ENCODE measurements at places on chromosomes 3 and 15.

- DNase-seq: no peak
Measured at GRCh38 chr15:80816049-80816653, 37.0 kb downstream of the CEMIP start.

GRCh38 chr15:52796753-52797520 is 6.8 kb upstream of the ONECUT1 start:
- no peak for DNase-seq

DNA sequence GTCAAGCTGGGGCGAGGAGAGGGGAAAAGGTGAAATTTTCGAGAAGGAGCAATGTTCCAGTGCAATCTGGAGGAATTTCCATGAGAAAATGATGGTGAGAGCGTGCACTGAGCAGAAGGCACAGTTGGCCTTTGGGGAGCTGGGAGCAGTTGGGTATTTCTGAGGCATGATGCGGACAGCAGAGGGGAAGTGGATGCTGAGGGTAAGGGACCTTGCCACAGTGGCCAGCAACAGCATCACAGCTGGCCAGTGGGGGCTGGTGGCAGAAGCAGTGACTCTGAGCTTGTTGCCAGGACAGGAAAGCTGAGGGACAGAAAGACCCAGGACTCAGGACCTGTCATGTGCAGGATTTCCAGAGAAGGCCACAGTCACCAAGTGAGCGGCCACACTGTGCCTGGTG is 98.9 kb downstream of the LSM3 start:
- no peak for DNase-seq

DNA sequence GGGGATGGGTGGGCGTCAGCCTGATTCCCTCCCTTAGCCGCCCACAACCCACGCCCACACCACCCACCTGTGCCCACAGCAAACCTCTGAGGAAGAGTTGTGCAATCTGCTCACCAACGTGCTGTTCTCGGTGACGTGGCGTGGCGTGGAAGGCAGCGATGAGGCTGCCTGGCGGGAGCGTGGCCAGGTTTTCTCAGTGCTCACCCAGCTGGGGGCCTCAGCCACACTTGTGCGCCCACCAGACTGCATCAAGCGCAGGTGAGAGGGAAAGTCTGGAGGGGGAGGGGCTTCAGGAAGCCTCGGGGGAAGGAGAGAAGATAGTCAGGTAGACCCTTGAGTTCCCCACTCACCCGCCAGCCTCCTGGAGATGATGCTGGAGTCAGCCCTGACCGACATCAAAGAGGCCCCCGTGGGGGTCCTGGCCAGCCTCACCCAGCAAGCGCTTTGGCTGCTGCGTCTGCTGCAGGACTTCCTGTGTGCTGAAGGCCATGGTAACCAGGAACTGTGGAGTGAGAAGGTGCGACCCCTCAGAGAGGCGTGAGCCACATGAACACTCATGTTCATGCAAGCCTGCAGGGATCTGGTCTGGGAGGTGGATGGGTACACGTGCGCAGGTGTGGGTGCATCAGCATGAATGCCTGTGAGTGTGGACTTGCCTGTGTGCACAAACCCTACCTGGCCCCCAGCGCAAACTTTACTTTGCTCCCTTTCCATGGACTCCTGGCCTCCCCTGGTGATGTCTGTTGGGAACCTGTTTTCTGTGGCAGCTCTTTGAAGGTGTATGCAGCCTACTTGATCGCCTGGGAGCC is 21.7 kb downstream of the NBEAL2 start:
- DNase-seq: no peak

DNA sequence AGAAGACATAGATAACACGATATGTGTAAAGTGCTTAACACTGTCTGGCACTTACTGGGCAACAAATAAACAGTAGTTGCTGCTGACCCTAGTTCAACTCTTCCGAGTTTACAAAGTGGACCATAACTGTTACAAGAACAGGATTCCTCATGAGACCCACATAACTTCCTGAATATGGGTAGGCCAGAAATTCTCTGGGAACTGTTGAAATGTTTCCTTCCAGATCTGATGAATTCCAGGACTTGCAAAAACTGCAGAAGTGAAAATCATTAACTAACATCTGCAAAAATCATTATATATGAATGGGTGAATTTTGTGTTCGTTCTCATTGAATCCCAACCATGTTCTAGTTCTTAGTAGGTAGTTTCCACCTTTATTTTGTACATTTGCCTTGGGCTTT is 181.7 kb upstream of the MME start:
- no peak for DNase-seq

DNA sequence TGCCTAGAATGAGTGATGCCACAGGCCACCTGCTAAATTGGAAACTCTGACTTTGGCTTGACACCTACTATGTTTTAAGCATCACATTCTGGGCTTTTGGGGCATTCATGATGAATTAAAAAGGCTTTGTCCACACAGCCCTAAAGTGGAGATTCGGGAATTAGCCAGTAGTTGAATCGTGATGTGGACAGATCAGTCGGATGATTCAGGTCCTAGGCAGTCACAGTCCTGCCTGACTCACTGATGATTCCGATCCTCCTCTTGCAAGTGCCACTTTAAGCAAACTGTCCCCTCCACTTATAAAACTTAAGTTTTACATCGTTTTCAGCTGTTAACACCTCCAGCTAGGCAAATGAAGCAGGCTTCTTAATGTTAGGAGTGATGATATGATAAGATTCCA is 75.3 kb downstream of the SYNPR start:
- DNase-seq: no peak

- no peak for DNase-seq
Measured at GRCh38 chr3:187305881-187306280, 14.3 kb upstream of the MASP1 start.

DNA sequence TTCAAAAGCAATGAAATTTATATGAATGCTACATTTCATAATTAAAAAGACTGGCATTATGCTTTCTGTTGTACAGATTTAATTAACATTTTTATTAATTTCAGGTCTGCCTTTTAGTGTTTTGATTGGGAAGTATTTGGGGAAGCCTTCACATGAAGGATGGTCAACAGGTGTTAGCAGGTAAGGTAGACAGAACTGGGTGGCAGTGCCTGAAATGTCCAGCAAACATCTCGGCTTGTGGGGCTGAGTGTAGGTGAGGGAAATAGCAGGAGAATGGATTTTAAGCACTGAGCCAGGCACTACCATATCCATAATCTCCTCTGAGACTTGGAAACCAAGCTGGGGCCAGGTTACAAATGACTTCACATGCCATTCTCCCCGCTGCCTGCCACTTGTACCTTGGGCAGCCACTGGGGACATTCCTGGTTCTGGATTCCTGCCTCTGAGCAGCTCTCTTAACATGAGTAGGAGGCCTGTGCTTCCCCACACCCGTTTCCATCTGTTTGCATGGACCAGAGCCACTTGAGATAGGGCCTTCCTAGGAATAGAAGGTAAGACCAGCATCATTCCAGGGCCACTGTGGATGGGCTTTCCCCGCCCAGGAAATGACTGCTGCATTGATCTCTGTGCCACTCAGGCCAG is 125.9 kb upstream of the HES1 start:
- DNase-seq: no peak

GRCh38 chr15:38054488-38054887 is 120.0 kb downstream of the TMCO5A start:
- no peak for DNase-seq

DNA sequence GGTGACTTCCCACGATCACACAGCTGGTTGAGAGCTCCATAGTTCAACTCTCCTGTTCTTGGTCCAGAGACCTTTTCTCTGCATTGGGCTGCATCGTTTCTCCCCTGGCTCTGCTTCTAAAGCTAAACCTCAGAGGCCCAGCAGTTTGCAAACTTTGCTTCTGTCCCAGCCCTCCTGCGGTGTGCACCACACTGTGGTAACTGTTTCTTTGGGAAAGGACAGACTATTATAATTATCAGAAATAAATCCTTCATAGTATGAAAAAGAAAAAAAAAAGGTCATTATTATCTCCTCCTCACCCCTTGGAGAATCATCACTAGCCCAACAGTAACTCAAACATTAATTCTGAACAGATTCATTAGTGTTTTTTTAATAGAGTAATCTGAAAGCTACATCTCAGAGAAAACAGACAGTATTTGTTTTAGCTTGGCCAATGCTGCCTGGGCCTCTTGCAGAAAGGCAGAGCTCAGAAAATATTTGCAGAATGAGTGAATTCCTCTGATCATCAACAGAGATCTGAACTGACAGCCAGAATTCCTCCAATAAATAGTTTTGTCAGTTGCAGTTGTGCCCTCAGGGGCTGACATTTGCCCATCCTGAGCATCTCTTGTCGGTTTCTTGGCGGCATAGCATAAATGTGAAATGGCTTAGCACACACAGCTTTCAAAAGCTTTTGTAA is 52.9 kb downstream of the BFSP2 start:
- no peak for DNase-seq

GRCh38 chr3:110738531-110738930 is 333.1 kb upstream of the NECTIN3 start:
- DNase-seq: no peak

DNA sequence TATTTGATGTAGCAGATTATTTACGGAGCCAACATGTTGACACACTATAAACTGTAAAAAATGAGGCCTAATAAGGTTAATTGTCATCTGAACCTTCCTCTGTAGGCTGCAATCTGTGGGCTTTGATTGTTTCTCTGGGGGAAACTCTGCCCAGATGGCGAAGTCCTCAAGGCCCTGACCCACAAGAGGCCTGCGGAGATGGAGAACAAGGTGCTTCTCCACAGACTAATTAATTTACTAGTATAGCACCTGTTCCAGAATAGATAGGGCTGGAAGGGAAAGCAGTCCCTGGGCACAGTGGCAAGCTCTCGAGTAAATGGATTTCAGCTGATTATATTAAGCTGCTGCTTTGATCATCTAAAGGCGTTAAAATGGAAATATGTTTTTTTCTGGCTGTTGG is 338.8 kb upstream of the DNAJC19 start:
- no peak for DNase-seq

DNA sequence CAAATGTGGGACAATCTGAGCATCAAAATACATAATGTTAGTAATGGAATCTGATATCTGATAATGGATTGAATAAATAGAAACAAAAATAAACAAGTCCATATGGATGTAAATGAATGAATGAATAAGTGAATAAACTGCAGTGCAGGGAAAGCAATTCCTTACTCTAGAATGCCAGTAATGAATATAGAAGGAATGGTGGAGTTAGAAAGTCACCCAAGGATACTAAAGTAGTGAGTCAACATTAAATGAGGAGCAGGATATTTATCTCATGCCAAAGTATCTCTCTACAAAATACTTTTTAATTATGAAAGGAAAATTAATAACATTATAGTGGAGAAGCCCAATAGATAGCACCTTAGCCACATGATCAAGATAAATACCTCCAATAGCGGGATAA is 300.3 kb downstream of the FEZF2 start:
- no peak for DNase-seq

GRCh38 chr3:15043408-15044171 is 21.5 kb downstream of the MRPS25 start:
- no peak for DNase-seq

DNA sequence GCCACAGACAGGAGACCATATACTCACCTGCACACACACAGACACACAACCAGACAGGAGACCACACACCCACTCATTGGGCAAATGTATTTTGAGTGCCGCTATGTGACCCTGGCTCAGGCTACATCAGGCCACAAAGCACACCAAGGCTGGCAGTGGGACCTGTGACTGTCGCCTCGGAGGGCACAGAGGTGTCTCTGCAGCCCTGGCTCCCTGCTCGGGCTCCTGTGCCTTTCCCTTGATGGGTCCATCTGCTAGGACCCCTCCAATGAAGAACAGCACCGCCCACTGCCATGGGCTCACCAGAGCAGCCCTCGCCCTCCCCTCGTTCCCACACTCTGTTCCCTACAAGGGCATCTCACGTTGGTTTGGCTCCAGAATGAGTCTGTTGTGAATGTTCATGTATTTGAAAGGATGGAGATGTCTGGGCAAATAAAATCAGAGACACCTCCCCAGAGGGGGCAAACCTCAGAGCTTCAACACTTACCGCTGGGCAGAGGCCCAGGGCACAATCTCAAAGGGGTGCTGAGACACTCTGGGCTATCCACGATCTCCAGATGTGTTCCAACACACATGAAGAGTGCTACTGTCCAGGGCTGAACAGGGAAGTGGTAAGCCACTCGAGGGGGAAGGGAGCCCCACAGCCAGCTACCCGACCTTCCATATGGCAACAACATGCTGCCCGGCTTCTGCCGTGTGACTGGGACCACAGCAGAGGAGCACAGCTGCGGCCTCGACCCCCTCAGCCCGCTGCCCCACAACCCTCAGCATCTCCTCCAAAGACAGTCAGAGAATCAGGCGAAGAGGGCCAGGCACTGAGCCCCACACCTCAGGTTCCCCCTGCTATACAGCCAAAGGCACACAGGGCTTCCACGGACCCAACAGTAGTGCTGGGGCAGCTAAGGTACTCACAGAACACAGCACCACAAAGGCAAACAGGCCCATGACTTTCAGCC is 74.9 kb downstream of the OCA2 start:
- DNase-seq: no peak

DNA sequence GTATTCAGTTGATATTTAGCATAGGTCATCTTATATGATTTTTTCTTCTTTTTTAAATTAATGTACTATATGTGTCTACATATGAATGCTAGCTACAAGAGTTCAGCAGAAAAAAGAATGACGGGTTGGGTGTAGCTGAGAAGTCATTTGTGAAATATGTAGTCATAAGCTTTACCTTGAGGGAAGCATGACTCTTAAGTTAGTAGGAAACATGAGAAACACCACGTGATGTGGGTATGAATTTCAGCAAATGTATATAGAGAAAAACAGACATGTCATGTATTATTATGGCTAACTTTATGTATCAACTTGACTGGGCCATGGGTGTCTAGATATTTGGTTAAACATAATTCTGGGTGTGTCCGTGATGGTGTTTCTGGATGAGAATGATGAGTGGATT is 125.0 kb downstream of the RAP2B start:
- DNase-seq: no peak

DNA sequence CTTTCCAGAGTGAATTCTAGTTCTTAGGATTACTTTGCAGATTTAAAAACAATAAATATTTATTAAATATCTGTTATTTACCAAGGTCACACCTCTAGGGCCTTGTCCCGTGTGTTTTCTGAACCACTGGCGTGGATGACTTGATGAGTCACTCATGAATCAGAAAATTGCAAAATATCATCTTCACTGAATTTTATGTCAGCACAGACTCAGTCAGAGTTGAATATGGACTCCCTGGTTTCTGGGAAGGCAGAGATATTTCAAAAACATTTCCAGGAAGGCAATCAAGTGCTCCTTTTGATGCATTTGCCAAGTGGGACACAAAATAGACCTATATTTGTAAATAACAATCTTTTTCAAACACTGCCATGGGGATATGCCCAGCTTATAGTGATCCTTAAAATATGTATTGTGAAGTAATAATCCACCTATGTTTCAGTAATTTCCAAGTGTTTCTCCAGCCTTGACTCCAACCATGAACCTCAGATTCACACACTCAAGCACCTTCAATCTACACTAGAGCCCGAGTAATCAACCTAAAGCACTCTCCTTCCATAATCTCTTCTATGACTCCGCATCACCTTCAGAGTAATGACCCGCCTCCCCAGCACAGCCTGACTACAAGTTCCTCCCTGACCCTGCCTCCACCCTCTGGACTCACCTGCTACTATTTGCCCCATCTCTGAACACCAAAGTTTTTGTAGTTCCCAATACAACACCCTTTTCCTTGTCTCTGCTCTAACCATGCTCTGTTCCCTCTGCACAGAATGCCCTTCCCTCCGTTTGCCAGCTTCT is 24.3 kb downstream of the DPH3 start:
- DNase-seq: no peak
